Sigmoid colon (tissue), 7 donors: ENCODE measurements at places on chromosomes 6 and 20. TPM values are rescaled to one million over a fixed set of nuclear protein-coding genes. Genes with fewer than 3 reads are reported as not detected.

The SCUBE3 gene
- total RNA-seq: 2.1 TPM

DNA sequence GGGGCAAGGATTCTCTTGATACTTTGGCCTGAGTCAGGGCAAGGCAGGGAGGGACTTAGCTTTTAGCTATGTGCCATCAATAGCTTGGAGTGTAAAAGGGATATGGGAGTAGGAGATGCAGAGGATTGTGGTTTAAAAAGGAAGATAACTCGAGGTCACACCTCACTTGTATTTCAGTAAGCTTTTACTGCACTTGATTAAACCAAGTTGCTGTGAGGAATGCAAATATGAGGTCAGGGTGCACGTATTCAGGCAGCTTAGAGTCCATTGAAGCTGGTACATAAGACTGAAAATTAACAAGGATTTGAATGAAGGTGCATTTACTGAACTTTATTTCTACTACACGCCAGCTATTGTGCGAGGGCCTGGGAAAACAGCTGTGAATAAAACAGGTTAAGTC lies 32.1 kb downstream of the DSTN start:
- peaks cover 96% of the 10 kb centered on the region for H3K4me1 ChIP-seq
- no peaks in the 10 kb centered on the region for H3K27me3 ChIP-seq
- H3K4me3 ChIP-seq: no peak overlapping the region
- no peak for DNase-seq

The HUS1B gene
- 0.68 TPM for total RNA-seq

GRCh38 chr6:106518748-106519147 lies 110.5 kb downstream of the RTN4IP1 start:
- H3K4me3 ChIP-seq: no peak overlapping the region
- peak overlapping the region; percentile 56 for H3K27ac ChIP-seq
- H3K4me1 ChIP-seq: peaks cover 14% of the 10 kb centered on the region
- no peak for DNase-seq

The MUC22 gene
- not detected for total RNA-seq

GRCh38 chr6:72622094-72622940 lies 453 bp downstream of the KCNQ5 start:
- H3K4me1 ChIP-seq: peaks cover 39% of the 10 kb centered on the region
- H3K4me3 ChIP-seq: peak overlapping the region; percentile 46
- no peaks in the 10 kb centered on the region for H3K36me3 ChIP-seq
- peaks cover 50% of the 10 kb centered on the region for H3K27me3 ChIP-seq
- H3K27ac ChIP-seq: no peak overlapping the region
- DNase-seq: no peak

- no peaks in the 10 kb centered on the region for H3K27me3 ChIP-seq
- peak overlapping the region; percentile 85 for H3K4me3 ChIP-seq
- peaks cover 23% of the 10 kb centered on the region for H3K4me1 ChIP-seq
- H3K36me3 ChIP-seq: peaks cover 11% of the 10 kb centered on the region
- peak overlapping the region; percentile 97 for H3K27ac ChIP-seq
- peak; percentile 82 for DNase-seq
Measured at GRCh38 chr6:139373154-139373927, 1.1 kb downstream of the CITED2 start.

DNA sequence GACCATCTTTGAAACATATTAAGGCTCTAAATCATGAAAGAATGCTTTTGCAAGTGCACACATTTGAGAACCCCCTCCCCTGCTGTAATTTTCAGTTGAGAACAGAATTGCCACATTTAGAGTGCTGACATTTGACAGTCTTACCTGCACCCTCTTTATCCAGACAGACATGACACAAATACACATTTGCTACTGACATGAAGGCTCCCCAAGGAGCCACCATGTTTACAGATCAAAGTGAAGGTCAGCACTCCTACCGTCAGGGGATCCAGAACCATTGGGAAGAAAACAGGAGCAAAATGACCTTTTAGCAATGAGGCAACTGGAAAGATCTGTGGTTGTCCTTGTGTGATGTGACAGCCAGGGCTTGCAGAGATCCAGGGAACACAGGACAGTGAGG lies 315.4 kb upstream of the CNR1 start:
- no peak overlapping the region for H3K27ac ChIP-seq
- H3K4me1 ChIP-seq: no peaks in the 10 kb centered on the region
- no peaks in the 10 kb centered on the region for H3K36me3 ChIP-seq
- DNase-seq: no peak

DNA sequence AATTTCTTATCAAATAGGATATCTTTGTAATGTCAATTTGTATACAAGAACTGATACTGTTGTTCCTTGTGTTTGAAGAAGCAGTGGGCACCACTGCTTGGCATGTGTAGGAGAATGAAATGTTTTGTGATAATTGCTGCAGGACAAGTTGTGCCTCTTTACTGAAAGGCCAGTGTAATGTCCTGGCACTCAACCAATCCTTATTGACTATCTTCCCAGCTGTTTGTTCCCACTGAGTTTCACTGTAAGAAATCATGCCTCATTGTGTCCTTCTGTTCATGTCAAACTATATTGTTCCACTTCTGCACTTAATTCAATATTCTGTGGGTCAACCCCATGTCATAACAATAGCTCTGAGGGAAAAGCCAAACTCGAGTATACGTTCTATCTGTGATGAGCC lies 136.1 kb upstream of the FAM83B start:
- H3K36me3 ChIP-seq: no peaks in the 10 kb centered on the region
- H3K4me3 ChIP-seq: no peak overlapping the region
- H3K27ac ChIP-seq: no peak overlapping the region
- DNase-seq: no peak
- no peaks in the 10 kb centered on the region for H3K27me3 ChIP-seq

The SH3BGRL2 gene
- total RNA-seq: 16.0 TPM

The SLC12A5 gene
- total RNA-seq: not detected

The C20orf141 gene
- not detected for total RNA-seq

DNA sequence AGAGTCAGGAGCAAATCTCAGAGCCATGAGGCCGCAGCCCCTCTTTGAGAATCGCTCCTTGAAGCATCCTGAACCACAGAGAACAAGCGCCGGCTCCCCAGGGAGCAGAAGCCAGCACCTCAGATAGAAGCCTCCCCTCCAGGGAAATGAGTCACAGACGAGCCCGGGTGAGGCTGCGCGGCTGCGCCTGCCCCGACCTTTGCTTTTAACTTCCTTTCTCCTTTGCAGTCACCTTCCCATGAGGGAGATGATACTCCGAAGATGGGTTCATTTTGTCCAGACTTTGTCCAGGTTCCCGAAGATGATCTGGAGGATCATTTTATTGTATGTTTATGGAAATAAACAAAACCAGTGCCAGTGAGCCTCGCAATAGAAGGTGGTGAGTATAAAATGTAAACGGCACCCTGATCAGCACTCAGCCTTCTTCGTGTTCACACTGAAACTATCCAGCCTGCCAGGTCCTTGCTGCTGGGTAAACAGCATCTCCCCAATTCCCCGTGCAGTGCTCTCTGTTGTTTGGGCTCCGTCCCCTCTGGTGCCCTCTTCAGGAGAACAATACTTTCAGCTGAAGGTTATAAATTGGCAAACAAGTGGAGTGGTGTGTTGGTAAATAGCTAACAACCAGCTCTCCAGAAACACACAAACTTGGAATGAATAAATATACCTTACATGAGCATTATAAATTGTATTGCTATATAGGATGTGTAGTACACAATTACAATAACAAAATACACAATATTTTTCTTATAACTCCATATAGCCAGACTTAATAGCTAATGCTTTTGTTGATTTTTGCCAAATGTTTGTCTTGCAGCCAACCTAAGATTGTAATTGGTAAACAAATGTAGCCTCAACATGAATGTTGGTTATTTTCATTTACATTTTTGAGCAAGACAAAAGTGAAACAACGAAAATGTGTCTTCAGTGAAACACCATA lies 41.4 kb upstream of the TMEM181 start:
- H3K27me3 ChIP-seq: peaks cover 64% of the 10 kb centered on the region
- no peaks in the 10 kb centered on the region for H3K36me3 ChIP-seq
- H3K27ac ChIP-seq: no peak overlapping the region
- no peak for DNase-seq
- no peak overlapping the region for H3K4me3 ChIP-seq

The GPLD1 gene
- 6.1 TPM for total RNA-seq

The PHACTR3 gene
- total RNA-seq: 1.4 TPM

- H3K27me3 ChIP-seq: no peaks in the 10 kb centered on the region
- H3K4me1 ChIP-seq: peaks cover 51% of the 10 kb centered on the region
- no peak for DNase-seq
- H3K36me3 ChIP-seq: no peaks in the 10 kb centered on the region
- H3K27ac ChIP-seq: peak overlapping the region; percentile 51
Measured at GRCh38 chr6:22028403-22029090, 268.3 kb downstream of the PRL start.

DNA sequence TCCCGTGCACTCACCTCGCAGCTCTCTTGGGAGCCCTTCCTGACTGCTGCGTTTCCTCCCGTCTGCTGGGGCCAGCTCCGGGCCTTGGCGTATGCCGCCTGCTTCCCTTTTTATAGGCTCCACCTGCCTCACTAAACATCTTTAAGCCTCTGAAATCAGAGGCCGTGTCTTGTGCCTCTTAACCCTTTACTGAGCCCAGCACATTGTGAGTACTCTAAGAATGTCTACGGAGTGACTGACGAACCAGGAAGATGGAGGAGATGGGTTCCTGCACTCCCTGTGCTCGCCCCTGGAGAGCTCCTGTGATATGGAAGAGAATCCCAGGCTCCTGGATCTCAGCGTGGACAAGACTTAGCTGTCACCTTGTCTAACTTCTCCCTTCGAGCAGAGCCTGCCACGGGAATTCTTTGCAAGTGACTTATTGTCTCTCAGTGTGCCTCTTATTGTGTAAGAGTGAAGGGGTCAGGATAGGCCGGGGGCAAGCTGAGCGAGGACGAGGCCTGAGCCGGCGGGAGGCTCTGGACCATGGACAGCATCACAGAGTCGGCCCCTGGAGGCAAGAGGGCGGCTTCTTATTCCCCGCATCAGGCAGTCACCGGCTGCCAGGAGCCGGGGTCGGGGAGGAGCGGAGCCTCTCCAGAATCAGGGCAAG lies 70.9 kb upstream of the CCDC167 start:
- H3K27me3 ChIP-seq: peaks cover 22% of the 10 kb centered on the region
- no peaks in the 10 kb centered on the region for H3K36me3 ChIP-seq
- H3K4me3 ChIP-seq: no peak overlapping the region

- H3K36me3 ChIP-seq: no peaks in the 10 kb centered on the region
- H3K4me1 ChIP-seq: no peaks in the 10 kb centered on the region
- no peaks in the 10 kb centered on the region for H3K27me3 ChIP-seq
- H3K4me3 ChIP-seq: no peak overlapping the region
Measured at GRCh38 chr6:88174906-88175305, 8.8 kb upstream of the CNR1 start.

The B3GALT4 gene
- 11.7 TPM for total RNA-seq

GRCh38 chr20:7147220-7147601 lies 379.7 kb downstream of the BMP2 start:
- DNase-seq: no peak
- H3K27me3 ChIP-seq: no peaks in the 10 kb centered on the region
- no peaks in the 10 kb centered on the region for H3K36me3 ChIP-seq
- no peak overlapping the region for H3K27ac ChIP-seq

DNA sequence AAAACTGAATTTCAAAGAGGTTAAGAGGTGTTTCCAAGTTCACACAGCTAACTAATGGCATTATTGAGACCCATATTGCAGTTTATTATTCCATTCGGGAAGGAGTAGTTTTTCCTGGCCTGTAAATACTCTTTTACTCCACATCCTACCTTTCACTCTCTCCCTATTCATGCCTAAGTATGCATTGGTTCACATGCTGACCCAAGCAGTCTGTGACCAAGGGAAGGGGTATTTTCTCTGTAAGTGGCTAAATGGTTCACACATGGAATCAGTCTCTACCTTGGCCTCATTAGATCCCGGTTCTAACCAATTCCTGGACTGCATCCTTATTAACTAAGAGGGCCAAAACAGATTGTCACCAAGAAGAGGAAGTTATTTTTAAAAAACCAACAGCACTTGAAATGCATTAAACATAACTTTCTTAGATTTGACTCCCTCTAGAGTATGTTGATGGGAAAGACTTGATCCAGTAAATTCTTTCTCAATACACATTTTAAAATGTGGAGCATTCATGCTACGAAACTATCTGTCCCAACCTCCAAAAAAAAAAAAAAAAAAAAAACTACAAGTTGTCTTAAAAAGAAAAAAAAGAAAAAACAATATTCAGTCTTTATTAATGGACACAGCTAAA lies 17.8 kb upstream of the RSPO3 start:
- H3K27me3 ChIP-seq: no peaks in the 10 kb centered on the region
- H3K4me3 ChIP-seq: no peak overlapping the region
- DNase-seq: no peak
- H3K27ac ChIP-seq: no peak overlapping the region
- no peaks in the 10 kb centered on the region for H3K4me1 ChIP-seq

The KCNK16 gene
- not detected for total RNA-seq

The EBF4 gene
- total RNA-seq: 30.7 TPM

DNA sequence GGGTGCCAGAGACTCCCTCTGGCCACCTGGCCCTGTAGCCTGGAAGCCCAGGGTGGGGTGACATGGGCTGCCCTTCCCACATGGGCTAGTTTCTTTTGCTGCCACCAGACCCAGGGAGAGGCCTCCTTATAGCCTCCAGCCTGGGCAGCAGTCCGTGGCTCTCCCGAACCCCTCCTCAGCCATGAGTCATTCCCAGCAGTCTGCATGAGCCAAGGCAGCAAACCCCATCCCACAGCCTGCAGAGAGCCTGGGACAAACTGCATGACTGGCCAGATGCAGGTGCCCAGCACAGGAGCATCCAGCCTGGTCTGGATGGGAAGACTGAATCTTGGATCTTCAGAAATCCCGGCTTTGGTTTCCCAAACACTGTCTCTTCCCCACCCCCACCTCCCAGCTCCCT lies 75.7 kb downstream of the MRPL14 start:
- H3K27me3 ChIP-seq: no peaks in the 10 kb centered on the region
- H3K4me1 ChIP-seq: peaks cover 54% of the 10 kb centered on the region
- H3K4me3 ChIP-seq: no peak overlapping the region
- no peaks in the 10 kb centered on the region for H3K36me3 ChIP-seq
- no peak for DNase-seq
- H3K27ac ChIP-seq: peak overlapping the region; percentile 86

DNA sequence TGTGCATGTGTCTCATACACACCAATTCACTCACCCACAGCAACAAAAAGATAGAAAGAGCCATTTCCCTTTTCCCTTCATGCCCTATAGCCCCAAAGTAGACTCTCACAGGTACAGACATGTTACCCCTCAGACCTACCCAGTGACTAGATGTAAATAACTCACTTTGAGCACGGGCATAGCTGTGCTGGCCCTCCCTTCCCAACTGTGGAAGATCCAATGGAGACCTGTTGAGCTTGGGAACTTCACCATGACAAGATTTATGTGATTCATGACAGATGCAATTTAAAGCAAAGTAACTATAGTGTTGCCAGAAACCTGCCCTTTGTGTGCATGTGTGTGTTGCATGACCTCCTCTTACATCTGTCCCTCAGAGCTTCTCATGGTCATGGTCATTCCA lies 175.4 kb downstream of the UBE3D start:
- DNase-seq: no peak
- H3K36me3 ChIP-seq: no peaks in the 10 kb centered on the region
- no peak overlapping the region for H3K27ac ChIP-seq
- no peaks in the 10 kb centered on the region for H3K27me3 ChIP-seq
- H3K4me1 ChIP-seq: no peaks in the 10 kb centered on the region

The COL9A1 gene
- not detected for total RNA-seq

- peaks cover 73% of the 10 kb centered on the region for H3K4me1 ChIP-seq
- no peak for DNase-seq
- H3K4me3 ChIP-seq: no peak overlapping the region
- peaks cover 79% of the 10 kb centered on the region for H3K36me3 ChIP-seq
Measured at GRCh38 chr20:35737865-35738333, 4.2 kb downstream of the RBM39 start.

GRCh38 chr20:21496452-21496851 lies 17.4 kb downstream of the NKX2-2 start:
- DNase-seq: no peak
- H3K27me3 ChIP-seq: no peaks in the 10 kb centered on the region
- H3K27ac ChIP-seq: no peak overlapping the region
- no peaks in the 10 kb centered on the region for H3K36me3 ChIP-seq
- no peak overlapping the region for H3K4me3 ChIP-seq
